ENCODE measurements at places on chromosomes 3 and 15. TPM values are rescaled to one million over a fixed set of nuclear protein-coding genes. Genes with fewer than 3 reads are reported as not detected.

DNA sequence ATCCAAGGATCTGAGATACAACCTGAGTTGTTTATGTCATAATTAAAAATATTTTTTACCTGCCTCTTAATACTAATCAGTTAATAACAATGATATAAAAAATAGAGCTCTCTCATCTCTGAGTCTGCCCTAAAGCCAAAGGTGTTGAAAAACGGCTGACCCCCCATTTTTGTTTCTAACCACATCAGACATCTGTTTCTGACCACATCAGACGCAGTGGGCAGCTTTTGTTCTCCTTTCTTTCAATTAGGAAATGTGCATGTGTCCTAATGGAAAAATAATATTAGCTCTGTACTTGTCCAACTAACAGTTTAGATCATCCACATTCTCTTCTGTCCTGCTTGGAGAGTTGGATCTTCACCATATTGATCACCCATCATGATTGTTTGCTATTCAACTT lies 144.6 kb downstream of the SHOX2 start:
- no peak for DNase-seq

- no peak for DNase-seq
These were observed 239.9 kb downstream of the EPHB1 start for GRCh38 chr3:135034891-135035440.

DNA sequence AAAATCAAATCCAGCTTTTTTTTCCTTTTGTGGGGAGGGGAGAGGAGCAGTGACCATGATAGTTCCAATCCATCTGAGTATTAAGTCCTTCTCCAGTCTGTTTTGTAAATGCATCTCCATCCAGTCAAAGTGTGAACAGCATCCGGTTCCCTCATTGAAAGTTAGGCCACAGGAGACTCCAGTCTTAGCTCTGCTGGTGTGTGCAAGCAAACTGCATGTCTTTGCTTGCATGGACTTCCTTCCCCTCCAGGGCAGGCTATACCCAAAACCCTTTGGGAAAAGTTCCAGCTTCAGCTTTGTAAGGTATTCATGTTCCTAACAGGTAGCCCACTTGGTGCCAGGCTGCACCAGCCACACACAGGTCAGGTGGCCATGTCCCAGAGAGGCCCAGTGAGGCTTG lies 3.1 kb upstream of the MAN2C1 start:
- peak; percentile 47 for DNase-seq

- DNase-seq, result no peak
These were observed 155.2 kb downstream of the UACA start for GRCh38 chr15:70608144-70608543.

- DNase-seq, result no peak
These were observed 17.2 kb downstream of the CCDC33 start for GRCh38 chr15:74253211-74253921.

- no peak for DNase-seq
These were observed 221.8 kb downstream of the ZIC1 start for GRCh38 chr3:147630921-147631415.

DNA sequence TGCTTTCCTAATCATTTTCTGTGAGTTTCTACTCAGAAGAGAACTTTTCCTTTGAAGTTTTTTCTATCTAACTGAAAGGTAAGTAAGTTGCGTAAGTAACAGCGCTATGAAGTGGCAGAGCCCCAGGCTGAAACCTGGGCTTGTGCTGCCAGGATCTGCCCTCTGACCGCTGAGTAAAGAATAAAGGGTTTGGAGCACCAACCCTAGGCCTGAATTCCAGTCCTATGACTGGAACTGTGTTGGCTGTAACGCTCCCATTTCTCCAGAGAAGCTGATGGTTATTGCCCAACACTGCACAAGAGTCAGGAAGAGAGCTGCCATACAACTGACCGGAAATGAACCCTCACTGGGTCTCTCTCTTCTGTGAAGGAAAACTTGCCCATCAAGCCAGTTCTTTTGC lies 87.0 kb downstream of the FOXB1 start:
- no peak for DNase-seq

Gene FBXO40
- 0.13 TPM for total RNA-seq

DNA sequence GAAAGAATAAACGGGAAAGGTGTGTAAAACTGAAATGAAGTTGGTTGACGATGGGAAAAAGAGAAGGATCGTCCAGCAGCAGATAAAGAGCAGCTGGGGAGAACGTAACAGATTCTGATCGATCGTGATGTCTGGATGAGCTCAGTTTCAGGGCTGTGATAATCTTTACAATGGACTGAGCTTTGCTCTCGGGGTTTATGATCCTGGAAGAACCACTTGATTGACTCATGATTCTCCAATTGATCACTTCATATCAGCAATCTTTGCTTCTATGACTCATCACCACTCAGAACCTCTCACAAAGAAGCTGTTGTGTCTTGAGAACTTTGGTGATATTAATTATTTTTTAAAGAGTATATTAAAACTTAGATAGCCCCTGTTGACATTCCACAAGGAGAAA lies 690.7 kb downstream of the TUSC7 start:
- DNase-seq, result no peak

- no peak for DNase-seq
These were observed 52.5 kb upstream of the ATP2C1 start for GRCh38 chr3:130841357-130841756.

- no peak for DNase-seq
These were observed 29.2 kb upstream of the CCDC174 start for GRCh38 chr3:14622368-14622767.

DNA sequence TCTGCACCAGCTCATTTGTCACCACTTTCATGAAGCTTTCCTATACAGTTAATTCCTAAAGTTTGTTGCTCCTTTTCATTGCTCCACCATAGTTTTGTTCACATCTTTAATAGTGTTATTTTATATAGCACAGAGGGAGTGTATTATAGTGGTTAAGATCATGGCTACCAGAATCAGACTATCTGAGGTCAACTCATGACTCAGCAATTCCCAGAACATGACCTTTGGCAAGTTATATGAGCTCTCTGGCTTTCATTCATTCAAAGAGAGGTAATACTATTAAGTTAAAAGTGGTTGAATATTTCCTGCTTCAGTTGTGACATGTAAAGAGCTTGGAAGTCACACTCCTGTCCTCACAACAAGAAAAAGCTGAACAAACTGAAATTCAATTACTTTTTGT lies 1073.5 kb downstream of the NAALADL2 start:
- no peak for DNase-seq

GRCh38 chr3:19342389-19342788 lies 194.1 kb downstream of the KCNH8 start:
- no peak for DNase-seq

DNA sequence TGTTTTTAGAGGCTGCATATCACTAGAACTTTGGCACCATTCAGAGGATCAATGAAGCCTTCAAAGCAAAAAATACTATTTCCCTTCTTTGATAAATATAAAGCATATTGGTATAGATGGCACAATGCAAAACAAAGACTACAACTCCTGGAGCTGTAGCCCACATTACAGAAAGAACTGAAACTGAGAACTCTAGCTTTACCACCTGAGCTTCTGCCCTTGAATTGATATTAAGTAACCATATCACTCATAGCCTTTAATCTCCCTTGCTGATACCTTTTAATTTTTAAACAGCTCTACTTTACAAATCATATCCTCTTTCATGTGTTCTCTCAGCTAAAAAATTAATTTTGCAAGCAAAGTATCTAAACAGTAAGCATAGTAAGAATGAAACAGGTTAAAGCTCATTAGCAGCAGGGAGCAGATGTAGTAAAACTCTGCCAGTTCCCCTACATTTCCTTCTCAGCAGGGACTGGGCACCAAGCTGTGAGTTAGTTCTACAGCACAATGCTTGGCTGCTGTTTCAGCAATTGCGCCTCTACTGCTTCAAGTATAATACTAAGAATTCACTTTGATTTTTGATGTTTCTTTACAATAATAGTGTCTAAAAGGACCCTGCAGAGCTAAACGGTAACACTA lies 97.9 kb upstream of the NANOGP8 start:
- DNase-seq, result no peak

DNA sequence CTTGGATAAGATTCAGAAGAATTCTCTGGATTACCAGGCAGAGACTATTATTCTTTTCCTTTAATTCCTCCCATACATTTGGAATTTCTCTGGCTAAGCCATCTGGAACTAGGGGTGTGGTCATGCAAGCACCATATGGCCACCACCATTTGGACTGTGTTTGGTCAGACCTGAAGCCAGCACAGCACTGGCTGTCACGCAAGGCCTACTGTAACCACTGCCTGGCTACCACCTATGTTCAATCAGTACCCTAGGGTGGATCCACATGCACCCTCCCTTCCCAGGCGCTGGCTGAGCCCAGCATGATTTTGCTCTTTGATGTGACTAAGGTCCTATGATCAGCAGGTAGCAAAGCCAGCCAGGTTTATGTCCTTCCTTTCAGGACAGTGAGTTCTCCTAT lies 287.8 kb upstream of the GOLIM4 start:
- DNase-seq, result no peak

- DNase-seq, result no peak
These were observed 108.1 kb upstream of the ZBTB20 start for GRCh38 chr3:115255197-115255585.

- DNase-seq, result no peak
These were observed 172.0 kb downstream of the STT3B start for GRCh38 chr3:31704591-31705179.

Gene DNASE1L3
- total RNA-seq, result 5.1 TPM

- no peak for DNase-seq
These were observed 74.5 kb downstream of the TMEM108 start for GRCh38 chr3:133112666-133113065.

- no peak for DNase-seq
These were observed 58.9 kb upstream of the MUC13 start for GRCh38 chr3:124993466-124993865.

GRCh38 chr15:67456677-67457529 lies 64.0 kb upstream of the C15orf61 start:
- no peak for DNase-seq

Gene ANP32A
- total RNA-seq, result 92.6 TPM

DNA sequence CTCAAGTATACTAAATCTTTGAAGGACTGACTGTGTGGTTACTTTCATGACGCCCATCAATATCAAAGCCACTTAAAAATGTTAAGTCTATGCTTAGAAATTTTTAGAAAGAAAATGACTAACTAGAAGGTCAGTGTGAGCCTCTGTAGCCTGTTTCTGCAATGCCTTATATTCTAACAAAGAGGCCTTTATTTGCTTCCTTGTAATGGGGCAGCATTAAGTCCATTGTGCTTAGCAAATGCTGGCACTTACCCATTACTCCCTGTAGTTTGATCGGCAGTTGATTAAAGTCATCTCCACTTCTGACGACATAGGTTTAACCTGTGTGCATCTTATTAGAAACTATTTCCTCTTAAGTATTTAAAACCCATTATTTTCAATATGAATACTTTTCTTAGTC lies 91.6 kb upstream of the FAM98B start:
- DNase-seq, result no peak

Gene LYSMD2
- 9.7 TPM for total RNA-seq

Gene CLSTN2
- total RNA-seq, result 44.1 TPM

GRCh38 chr3:67011414-67012131 lies 13.5 kb downstream of the KBTBD8 start:
- DNase-seq, result no peak

Measured in mesenteric fat pad (tissue), 1 donor.